ENCODE measurements at places on chromosomes 16 and 17.

- no peak for DNase-seq
These were observed 18.6 kb upstream of the MNT start for GRCh38 chr17:2419486-2419885.

DNA sequence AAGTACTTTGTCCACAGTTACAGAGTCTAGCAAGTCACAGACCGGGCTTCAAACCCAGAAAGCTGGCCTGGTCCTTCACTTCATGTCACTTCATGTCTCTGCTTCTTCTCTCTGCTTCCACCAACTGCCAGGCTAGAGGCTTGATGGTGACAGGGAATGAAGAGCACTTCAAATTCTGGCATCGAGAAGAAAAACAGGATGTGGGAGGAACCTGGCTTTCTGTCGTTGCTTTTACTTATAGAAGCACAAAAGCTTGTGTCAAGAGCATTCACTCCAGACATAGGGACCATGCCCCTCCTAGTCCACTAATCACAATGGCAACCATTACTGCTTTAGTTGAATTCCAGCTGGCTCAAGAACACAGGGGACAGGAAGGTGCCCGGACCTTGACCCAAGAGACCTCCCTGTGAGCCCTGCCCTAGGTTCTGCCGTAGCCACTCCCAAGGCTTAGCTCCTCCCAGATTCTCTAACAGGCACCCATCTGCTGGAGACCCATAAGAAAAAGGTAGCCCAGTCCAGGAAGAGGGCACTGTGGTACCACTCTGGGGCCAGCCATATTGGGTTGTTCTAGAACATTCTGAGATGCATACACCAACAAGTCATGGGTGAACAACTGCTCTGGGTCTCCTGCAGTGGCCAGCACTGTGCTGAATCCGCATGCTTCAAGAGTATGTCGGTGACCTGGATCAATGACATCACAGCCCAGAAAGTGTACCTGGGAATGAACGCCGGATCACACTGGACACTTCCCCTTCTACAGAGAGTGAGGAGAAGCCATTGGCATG, 181.8 kb downstream of the C16orf95 start:
- no peak for DNase-seq

GRCh38 chr17:40431231-40431602, 12.0 kb upstream of the IGFBP4 start:
- no peak for DNase-seq

DNA sequence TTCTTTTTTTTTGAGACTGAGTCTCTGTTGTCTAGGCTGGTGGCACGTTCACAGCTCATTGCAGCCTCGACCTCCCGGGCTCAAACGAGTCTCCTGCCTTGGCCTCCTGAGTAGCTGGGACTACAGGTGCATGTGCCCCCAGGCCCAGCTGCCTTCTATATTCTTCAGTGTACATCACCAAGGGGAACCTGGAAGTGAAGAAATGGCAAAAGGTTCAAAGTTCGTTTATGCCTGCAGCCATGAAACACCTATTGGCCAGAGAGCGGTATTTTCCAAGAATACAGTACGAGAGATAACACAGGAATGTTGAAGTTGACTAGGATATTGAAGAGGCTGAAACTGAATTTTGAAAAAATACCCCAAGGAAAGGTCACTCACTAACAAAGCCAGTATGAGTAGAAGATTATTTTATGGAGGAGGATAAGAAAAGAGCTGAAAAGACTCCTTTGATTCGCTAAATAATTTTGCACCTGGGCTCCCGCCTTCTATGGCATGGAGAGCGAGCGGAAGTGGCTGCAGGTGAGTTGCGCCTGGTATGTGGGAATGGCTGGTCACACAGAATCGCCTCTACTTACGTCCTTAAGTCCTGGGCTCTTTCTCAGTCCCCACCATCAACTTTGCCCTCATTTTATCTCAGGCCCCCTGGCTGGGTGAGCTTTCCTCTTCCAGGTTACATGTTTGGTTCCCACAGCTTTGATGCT, 9.8 kb downstream of the ST6GALNAC1 start:
- no peak for DNase-seq

DNA sequence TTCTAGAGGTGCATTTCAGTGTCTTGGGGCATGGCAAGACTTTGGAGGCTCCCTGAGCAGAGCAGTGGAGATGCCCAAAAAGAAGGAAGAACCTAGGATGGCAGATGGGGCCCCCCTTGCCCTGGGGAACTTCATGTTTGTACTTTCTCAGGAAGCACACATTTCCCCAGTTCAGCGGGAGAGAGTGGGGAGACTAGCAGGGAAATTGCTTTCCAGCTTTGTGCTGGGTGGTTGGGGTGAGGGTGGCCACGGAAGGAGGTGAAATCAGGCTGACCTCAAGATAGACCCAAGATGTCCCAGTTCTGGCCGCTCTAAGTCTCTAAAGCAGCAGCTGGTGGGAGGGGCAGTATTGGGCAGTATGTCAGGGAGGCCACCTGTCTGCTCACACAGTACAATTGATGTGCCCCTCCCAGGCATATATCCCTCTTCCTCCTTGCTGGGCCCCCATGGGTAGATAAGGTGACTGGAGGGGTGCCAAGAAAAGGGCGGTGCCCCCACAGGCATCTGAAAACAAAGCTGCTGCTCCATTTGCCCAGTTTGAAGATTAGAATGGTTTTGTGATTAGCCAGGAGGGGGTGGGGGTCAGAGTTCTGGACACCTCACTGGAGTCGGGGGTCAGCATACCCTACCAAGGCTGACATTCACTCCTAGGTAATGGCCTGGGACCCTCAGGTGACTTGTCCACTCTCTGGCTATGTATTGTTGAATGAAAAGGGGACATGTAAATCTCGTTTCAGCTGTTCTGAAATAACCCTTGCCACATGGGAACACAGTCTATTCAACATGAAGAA, 17.1 kb upstream of the NAGLU start:
- peak; percentile 84 for DNase-seq

- no peak for DNase-seq
These were observed 17.5 kb downstream of the RHOT1 start for GRCh38 chr17:32159586-32160438.

- DNase-seq = peak; percentile 90
These were observed 27.6 kb upstream of the PITPNA start for GRCh38 chr17:1590029-1590746.

DNA sequence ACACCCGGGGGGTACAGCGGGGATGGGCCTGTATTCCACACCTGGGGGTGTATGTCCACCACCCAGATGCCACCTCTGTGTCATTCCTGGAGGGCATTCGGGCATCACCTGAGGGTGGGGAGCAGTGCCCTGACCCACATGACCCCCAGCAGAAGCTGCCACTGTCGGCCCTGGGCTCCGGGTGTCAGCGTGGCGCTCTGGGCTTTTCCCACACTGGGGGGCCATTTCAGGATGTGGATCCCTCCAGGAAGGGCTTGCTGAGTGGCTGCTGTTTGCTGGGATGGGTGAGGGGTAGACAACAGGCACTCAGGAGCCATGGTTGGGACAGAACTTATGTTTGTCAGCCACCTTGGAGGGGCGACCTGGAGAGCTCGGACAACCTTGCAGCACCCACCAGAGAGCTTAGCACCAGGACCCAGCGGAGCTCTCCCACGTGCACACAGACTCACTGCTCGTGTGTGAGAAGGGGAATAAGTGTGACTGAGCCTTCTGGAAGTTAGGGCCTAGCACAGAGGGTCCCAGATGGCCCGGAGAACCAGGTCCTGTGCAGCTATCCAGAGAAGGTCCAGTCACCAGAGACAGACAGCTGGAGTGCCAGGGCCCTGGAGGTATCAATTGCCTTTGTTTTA, 102.7 kb downstream of the METRNL start:
- no peak for DNase-seq

DNA sequence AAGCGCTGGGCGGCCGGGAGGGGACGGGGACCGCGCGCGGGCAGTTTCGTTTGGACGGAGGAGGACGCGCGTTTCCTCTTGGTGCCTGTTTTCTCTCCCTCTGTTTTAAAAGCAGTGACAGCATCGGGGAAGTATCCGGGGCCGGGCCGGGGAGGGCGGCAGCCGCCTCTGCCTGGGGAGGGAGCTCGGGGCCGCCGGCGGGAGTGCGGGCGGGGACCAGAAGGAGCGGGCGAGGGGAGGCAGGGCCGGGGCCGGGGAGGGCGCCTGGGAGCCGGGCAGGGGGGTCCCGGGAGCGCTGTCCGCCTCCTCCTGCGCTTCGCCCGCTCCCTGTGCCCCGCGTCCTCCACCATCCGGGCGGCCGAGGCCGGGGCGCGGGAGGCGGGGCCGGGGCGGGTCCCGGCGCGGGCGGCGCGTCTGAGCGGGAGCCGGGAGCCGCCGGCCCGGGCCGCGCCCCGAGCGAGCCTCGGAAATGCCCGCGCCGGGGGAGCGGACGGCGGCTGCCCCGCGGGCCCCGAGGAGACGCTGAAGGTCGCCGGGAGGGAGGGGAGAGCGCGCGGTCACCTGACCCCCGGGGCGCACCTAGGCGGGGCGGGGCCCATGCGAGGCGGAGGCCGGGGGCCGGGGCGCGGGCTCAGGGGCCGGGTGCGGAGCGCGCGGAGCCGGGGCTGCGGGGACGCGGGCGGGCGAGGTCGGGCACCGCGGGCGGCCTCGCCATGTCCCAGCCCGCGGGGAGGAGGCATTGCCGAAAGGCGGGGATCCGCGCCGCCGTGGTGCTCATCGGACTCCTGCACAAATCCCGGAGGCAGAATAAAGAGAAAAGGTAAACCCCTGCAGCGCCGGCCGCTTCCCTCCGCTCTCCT, 57.3 kb downstream of the RAP1GAP2 start:
- DNase-seq = peak; percentile 73

GRCh38 chr16:59887856-59888255, 1153.7 kb upstream of the GOT2 start:
- no peak for DNase-seq

DNA sequence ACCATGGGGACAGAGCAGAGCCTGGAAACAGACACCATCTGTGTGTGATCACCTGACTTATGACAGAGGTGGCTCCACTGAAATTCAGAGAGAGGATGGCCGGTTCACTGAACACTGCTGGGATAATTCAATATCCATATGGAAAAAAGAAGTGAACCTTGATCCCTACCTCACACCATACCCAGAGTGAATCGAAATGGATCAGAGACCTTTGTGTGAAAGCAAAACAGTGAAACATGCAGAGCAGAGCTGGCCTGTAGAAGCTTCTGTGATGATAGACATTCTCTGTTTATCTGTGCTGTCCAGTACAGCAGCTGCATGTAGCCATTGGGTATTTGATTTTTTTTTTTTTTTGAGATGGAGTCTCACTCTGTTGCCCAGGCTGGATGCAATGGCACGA, 20.3 kb downstream of the ADCY7 start:
- DNase-seq = no peak

DNA sequence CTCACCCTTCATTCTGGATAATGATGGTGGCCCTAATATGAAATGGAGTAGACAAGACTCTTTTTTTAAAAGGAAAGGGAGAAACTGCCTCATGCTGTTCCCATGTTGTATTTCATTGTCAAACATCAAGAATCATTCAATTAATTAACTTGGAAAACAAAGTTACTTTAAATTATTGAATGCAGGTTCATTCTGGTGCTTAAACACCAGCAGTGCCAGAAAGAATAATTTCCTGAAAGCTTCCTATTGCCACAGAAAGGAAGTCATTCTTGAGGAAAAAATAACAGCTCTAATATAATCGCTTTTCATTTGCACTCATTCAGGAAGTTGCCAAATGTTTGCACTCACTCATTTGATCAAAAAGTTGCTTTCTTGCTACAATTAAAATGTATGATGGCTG, 497.1 kb upstream of the CDH11 start:
- DNase-seq = no peak

- DNase-seq = no peak
These were observed 55.0 kb upstream of the ZNF469 start for GRCh38 chr16:88327561-88328312.

DNA sequence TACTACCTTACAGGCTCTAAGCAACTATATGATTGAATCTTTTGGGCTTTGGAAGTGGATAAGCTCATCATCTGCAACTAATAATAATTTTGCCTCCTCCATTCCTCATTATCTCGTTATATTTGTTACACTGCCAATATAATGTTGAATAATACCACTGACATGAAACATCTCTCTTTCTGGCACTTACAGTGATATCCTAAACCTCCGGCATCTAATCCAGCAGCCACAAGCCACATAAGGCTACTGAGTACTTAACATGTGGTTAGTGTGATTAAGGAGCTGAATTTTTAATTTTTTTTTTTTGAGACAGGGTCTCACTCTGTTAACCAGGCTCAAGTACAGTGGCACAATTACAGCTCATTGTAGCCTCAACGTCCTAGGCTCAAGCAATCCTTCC, 9.6 kb downstream of the CDC42EP4 start:
- no peak for DNase-seq

DNA sequence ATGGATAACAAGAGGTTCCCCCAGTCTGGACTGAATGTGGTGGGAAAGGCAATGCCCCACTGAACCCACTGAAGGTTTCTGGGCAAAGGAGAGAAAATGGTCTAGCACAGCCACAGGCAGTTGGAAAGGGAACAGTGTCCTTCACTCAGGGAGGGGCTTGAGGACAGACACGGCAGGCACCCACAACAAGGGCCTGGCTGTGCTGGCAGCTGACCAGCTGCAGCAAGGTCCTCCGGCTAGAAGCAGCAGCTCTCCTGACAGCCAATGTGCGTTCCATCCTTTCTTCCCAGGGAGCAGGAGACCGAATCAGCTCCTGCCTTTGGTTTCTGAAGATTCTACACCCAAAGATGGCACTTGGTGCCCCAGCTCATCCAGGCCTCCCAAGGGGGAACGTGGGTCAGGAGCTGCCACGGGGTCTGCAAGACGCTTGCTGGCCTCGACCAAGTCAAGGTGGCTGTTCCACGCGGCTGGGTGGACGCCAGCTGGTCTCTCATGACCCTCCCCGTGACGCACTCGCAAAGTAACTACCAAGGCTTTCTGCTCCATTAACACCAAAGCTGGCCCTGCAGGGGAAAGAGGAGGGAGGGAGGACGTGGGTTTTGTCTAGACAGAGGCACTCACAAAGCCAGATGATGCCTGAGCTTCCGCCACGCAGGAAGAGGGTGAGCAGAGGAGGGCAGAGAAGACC, 11.1 kb downstream of the ABR start:
- no peak for DNase-seq

DNA sequence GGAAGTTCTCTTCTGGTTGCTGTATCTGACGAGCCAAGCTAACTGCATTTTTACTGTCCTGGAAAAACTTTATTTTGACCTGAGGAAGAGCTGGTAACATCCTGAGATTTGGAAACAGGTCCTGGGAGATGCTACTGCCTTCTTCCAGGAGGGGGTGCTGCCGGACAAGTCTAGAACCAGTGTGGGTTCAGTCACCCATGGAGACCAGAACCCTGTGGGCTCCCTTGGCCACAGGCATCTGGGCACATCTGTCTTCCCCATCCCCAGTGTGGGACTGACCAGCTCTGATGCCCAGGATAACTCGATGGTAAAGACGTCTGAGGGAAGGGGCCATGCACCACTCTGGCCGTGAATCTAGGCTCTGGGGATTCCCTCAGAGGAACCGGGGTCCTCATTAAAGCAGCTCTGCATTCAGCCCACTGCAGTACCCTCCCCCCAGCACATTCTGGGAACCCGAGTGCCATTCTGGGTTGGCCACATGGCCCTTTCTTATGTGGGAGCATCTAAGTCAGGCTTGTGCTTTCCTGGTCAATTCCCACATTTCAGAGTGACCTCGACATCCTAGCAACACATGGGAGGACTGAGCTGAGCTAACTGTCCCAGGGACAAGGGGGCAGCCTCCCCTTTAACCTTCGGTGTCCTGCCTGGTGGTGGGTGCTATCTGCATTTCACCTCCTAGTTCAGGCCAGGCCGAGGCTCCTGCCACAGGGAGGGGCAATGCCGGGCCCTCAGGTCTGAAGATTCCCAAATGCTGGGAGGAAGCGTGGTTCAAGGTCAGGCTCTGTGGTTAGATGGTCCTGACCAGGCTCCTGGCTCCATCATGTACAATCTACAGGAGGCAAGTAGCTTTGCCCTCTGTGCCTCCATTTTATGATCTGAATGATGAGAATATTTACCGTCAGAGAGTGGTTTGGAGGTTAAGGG, 6.4 kb downstream of the C16orf86 start:
- DNase-seq = peak; percentile 84

- DNase-seq = no peak
These were observed 5.6 kb downstream of the GLG1 start for GRCh38 chr16:74601126-74601871.
